Femur (tissue), 1 donor: ENCODE measurements at places on chromosomes 6 and 20.
A peak's percentile ranks its signal among the peaks of the same experiment; 100 is the strongest.

GRCh38 chr20:46349035-46349741 is 40.9 kb upstream of the CDH22 start:
- DNase-seq, result peak; percentile 82

DNA sequence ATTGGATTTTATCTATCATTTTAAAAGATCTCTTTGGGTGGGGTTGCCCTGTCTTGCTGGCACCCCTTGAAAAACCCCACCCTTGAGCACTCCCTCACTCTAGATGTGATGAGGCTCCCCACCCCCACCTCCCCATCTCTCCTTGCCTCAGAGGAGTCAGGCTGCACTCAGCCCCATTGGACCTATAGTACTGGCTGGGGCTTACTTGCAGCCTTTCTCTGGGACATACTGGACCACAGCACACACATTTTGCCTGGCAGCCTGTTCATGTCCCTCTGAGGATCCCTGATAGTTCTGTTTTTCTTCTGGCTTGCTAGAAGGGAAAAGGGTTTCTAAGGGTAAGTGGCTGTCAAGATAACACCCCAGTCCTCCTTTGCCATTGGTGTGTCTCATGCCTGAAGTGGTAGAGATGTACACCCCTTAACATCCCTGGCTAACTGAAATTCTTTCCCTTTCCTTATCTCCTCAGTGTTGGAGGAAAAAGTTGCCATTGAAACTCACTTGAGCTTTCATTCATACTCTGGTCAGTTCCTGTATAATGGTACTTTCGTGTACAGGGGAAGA is 553.4 kb upstream of the CITED2 start:
- no peak for DNase-seq

DNA sequence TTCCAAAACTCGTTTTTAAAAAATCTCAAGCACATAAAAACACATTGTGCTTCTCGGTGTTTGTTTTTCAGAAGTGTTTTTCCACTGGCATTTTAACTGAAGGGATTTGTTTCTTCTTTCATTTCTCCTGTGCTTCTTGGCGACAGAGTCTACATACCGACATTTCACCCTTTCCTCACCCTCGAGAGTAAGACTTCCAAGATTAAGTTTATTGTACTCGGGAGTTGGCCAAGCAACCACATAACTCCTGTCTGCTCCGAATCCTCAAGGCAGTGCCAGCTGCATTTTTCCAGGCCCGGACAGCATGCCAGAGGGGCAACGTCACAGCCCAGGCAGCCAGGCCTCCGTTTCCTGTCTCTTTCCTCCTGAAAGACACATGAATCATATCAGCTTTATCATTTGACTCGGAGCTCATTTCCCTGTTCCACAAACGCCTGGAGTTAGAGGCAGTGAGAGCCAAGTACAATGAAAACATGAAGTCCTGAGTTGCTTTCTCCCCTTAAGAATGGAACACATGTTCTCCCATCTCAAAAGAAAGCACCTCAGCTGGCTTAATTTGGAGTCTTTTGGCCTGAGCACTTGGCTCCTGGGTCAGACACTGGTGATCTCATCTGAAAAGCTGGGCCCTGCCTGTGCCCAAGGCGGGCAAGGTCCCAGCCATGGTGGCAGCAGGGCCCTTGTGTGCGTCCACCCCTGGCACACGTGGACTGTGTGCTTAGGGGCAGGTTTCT is 23.2 kb upstream of the FAM50B start:
- peak; percentile 95 for DNase-seq

- DNase-seq, result no peak
These were observed 8.5 kb downstream of the MOXD1 start for GRCh38 chr6:132392792-132393191.

- DNase-seq, result no peak
These were observed 293.0 kb downstream of the RNGTT start for GRCh38 chr6:88670369-88670768.
